ENCODE measurements at places on chromosomes 1 and 21. TPM values are rescaled to one million over a fixed set of nuclear protein-coding genes. Genes with fewer than 3 reads are reported as not detected.

The CFHR2 gene
- total RNA-seq, result not detected

The ANKRD35 gene
- total RNA-seq, result 3.9 TPM

The FLG2 gene
- not detected for total RNA-seq

The MRPS21 gene
- total RNA-seq, result 15.8 TPM

The TSPEAR gene
- total RNA-seq, result 0.08 TPM

The SH2D5 gene
- 1.6 TPM for total RNA-seq

The A3GALT2 gene
- total RNA-seq, result not detected

DNA sequence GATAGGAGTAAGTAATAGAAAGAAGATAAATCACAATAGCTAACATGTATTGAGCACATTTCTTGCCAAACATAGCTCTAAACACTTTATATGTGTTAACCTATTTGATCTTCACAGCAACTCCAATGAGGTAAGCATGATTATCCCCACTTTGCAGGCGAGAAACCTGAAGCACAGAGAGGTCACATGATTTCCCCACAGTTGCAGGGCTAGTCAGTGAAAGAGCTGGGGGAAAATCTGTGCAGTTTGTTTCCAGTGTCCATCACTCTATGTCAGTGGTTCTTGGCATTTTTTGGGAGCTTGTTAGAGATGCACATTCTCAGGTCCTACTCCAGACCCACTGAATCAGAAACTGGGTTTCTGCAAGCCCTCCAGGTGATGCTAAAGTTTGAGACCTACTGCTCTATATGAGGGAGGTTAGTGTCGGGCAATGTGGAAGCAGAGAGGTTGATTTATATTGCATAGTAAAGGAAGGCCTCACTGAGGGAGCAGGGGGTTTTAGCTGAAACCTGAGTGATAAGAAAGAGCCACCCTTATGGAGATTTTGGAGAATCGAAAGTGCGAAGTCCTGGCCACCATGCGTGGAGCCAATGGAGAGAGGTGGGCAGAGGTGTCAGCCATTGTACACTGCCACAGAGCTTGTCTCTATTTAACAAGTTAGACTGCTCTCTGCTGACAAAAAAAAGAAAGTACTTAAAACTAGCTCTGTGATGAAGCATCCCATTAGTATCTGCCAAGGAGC lies 20.9 kb downstream of the MCOLN3 start:
- DNase-seq, result peak; percentile 41

- no peak for DNase-seq
Measured at GRCh38 chr1:3981746-3982505, 81.9 kb upstream of the C1orf174 start.

DNA sequence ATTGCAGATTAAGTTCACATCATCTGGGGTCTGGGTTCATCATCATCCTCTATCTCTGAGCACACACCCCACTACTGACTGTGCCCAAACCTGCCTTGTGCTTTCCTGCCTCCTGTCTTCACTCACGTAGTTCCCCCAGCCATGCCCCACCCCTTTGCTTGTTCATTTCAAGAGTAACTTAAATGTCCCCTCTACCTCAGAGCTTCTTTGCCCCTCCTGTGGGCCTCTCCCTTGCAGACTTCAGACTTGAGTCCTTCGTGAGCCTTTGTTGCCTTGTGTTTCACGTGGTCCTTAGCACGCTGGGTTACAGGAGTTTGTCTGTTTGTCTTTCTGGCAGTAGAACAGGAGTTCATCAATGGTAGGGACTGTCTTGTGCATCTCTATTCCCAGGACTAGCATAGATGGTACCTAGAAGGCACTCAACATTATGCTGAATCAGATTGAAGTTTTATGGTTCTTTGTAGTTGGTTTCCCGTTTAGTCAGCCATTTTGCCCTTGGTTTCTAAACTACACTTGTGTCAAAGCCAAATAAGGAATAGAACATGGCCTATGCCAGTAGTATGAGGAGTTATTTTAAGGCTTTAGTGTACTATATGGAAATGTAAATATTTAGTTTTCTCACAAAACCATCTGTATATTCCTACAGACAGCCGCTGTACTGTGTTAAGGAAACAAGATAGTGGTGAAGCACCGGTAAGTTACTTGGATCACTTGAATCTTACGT lies 86.2 kb downstream of the TTC3 start:
- no peak for DNase-seq

- peak; percentile 91 for DNase-seq
Measured at GRCh38 chr1:109620841-109621286, 1.2 kb downstream of the AMPD2 start.

GRCh38 chr1:205677167-205677566 lies 3.1 kb downstream of the SLC45A3 start:
- no peak for DNase-seq

GRCh38 chr1:56329970-56330369 lies 249.4 kb downstream of the PLPP3 start:
- DNase-seq, result peak; percentile 11

GRCh38 chr1:119186471-119186870 lies 46.0 kb upstream of the WARS2 start:
- DNase-seq, result no peak

- no peak for DNase-seq
Measured at GRCh38 chr21:41136286-41136685, 31.7 kb upstream of the BACE2 start.

DNA sequence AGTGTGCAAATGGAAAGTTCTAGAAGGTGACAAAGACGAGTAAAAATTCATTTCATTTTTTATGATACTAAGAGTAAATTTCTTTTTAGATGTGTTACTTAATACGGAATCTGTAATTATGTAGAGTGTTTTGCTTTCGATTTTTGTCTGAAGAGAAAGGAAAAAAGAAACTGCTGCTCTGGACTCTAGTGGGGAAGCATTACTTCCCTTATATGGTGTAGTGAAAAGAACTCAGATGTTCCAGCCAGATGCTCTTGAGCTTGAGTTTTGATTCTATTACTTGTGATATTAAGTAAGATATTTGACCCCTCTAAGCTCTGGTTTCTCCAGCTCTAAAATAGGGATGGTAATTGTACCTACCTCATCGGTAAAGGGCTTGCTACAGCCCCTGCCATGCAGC lies 12.2 kb upstream of the GPR161 start:
- DNase-seq, result peak; percentile 16

DNA sequence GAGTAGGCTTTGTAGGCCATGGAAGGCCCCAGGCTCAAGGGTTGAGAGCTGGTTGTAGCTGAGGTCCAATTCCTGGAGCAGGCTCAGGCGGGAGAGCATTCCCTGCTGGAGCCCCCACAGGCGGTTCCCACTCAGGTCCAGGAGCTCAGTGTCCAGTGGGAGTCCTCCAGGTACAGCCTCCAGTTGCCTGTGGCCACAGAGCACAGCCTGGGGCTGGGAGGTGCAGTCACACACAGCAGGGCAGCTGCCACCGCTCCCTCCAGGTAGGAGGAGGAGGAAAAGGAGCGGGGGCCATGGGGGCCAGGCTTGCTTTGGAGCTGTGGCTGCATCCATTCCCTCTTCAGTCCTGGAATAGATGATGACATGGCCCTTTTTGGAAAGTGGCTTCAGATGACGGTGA lies 2.8 kb downstream of the LINGO4 start:
- DNase-seq, result no peak

GRCh38 chr21:31420354-31420753 lies 76.3 kb upstream of the TIAM1 start:
- no peak for DNase-seq

GRCh38 chr1:47805921-47806361 lies 191.2 kb downstream of the TRABD2B start:
- no peak for DNase-seq

- no peak for DNase-seq
Measured at GRCh38 chr1:146035048-146035423, 13.5 kb upstream of the HJV start.

DNA sequence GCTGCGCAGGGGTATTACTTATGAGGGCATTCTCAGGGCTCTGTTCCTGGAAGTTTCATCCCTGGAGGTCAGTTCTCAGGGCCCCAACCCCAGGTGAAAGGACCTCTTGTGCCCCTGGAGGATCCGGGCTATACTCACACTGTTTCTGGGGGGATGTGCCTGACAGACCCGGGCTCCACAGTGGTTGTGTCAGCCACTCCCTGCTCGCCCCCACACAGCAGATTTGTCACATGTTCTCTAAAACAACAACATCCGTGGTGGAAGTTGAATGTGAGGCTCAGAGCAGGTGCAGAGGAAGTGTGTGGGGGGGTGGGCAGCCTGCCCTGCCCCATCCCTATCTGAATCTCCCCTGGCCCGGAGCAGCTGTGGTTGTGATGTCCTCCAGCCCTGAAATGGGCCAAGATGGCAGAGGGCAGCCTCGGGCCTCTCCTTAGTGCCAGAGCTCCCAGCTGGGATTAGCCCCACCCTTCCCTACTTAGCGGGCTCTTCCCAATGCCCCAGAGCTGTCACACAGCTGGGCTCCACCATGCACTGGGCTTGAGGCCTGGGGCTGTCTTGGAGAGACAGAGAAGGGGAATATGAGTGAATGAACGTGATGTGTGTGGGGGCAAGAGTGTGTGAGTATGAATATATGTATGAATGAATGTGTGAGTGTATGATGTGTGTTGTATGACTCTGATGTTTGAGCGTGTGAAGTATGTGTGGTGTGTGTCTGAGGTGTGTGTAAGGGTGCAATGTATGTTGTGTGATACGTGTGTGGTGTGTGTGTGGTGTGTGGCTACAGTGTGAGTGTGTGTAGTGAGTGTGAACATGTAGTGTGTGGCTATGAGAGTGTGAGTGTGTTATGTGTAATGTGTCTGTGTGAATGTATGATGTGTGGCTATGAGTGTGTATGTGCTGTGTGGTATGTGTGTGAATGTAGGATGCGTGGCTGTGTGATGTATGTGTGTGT lies 1.5 kb upstream of the FCMR start:
- DNase-seq, result no peak

- DNase-seq, result peak; percentile 79
Measured at GRCh38 chr1:64240206-64240605, 36.8 kb downstream of the UBE2U start.

DNA sequence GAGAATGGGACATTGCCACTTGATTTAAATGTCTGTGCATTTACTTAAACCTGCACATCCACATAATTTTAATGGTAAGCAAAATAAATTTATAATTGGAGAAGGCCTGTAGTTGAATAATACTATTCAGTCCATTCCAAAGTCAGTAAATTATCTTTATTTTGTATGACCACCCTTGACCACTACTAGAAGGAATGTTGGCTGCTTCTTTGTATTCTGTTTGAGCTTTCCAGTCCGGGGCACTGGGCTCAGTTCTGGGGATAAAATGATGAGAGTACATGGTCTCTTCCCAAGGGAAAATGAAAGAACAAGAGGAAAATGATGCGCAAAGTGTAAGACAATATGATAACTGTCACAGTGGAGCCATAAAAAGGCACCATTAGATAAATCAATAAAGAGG lies 98.9 kb downstream of the CRB1 start:
- DNase-seq, result no peak

DNA sequence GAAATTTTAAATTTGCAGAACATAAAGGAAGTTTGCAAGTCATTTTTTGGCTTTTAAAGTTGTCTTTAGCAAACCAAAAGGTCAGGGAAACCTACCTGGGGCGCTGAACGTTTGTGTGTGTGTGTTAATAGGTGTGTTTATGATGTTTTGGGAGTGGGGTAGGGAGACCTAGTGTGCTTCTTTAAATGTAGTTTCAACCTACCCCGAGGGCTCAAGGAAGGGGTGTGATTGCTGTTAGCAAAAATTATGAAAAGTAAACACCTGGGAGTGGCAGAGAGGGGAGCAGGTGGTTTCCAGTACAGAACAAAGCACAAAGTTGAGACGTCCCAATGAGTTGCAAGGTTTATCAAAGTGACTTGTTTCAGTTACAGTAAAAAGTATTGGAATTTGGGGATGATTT lies 58.7 kb upstream of the WDR26 start:
- no peak for DNase-seq

DNA sequence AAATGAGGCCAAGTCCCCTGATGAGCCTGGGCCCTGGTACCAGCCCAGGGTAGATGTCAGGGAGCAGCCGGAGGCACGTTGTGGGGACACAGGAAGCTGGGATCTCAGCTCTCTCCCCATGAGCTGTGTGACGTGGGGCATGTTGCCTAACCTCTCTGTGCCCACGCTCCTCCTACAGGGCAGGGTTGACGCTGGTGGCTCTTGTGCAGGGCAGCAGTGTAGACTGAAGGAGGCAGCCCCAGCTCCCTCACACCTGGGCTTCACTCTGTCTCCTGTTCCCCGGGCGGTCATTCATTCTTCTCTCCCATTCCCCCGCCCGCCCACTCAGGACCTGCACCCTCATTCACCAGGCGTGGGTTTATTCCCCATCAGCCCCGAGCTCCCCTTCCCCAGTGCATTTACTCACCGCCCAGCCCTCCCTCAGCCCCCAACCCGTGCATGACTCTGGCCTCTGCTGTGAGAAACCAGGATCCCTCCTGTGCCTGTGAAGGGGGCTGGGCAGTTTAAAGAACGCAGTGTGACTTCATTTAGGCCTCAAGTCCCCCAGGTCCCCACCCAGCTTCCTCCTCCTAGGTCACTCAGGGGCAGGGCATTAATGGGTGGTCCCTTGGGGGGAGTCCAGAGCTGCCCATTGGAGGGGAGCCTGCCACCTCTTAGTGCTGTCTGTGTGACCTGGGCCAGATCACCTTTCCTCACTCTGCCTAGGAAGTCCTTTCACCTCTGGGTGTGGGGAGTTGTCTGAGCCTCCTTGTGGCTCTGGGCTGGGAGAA lies 285.7 kb downstream of the PTPRU start:
- no peak for DNase-seq

DNA sequence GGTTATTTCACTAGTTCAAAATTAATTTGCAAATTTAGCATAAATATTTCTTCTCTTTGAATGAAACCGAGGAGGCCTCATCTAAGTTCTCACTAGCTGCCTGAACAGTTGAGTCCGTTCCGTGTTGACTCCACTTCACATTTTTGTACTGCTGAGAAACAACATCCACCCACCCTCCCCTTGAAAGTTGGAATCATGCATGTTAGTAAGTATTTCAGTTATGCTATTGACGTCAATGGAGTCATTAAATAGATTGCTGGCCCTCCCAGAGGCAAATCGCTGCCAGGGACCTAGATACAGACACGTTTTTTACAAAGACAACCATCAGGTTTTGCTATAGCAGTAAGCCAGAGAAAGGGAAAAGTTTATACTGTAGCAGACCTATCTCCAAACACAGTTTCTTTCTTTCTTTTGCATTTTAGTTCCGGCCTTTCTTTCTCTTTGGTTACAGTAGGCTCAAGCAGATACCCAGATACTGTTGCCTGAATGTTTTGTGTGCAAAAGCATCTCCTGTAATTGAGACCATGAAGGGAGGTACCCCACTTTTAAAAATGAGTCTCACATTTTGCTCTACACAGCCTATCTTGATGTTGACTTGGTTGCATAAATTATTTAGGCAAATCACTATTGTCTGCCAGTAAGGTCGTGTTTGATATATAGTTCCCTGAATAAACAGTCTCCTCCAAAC lies 262.6 kb upstream of the SGIP1 start:
- peak; percentile 100 for DNase-seq

- DNase-seq, result no peak
Measured at GRCh38 chr1:94646786-94647555, 105.4 kb upstream of the F3 start.

- no peak for DNase-seq
Measured at GRCh38 chr1:41024953-41025352, 3.4 kb upstream of the SLFNL1 start.

- DNase-seq, result no peak
Measured at GRCh38 chr1:242120432-242120831, 121.5 kb upstream of the MAP1LC3C start.
